DMS53 (cell line): ENCODE measurements at places on chromosomes 6 and 20.

GRCh38 chr20:32067234-32067821 is 15.3 kb downstream of the HCK start:
- DNase-seq: no peak

- no peak for DNase-seq
Observed at GRCh38 chr6:5217356-5217755, 43.4 kb downstream of the LYRM4 start.

- no peak for DNase-seq
Observed at GRCh38 chr6:87181903-87182302, 26.5 kb downstream of the ZNF292 start.

GRCh38 chr20:58243653-58244410 is 15.4 kb upstream of the ANKRD60 start:
- DNase-seq: no peak

GRCh38 chr6:13507306-13507860 is 20.0 kb upstream of the GFOD1 start:
- DNase-seq: no peak

GRCh38 chr6:120872262-120872578 is 462.1 kb downstream of the TBC1D32 start:
- DNase-seq: no peak

DNA sequence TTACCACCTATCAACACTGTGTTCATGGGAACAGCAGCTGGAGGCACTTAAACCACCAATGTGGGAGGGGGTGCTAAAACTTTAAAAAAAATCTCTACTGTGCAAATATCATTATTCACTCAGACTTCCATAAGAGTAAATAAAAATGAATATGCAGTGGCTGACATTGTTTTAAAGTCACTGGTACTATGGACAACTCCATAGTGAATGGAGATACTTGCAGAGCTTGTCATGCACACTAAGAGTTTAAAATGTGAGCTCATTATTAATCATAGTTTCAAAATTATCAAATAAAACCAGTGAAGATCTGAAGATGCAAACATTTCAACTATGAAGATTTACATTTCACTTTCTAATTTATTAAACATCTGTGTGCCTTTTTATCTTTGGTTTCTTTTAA is 54.4 kb downstream of the RFX6 start:
- no peak for DNase-seq

GRCh38 chr20:7742479-7742878 is 197.8 kb downstream of the HAO1 start:
- DNase-seq: peak; percentile 86

- no peak for DNase-seq
Observed at GRCh38 chr20:20334489-20334888, 33.4 kb upstream of the INSM1 start.

DNA sequence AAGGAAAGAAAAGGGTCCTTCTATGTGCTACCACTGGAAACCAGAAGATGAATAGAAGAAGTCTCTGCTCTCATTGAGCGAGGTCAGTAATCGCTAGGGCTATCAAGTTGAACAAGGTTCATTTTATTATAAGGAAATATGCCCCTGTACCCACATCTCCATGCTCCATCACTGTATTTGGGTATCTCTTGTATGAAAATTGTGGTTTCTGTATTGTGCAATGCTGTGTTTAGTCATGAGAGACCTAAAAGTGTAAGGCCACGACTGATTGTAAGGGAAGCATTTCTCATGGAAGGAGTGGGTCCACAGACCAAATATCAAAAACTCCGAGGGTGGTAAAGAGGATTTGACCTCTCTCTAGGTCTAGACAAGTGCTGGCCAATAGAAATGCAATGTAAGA is 3.6 kb upstream of the HS3ST5 start:
- no peak for DNase-seq

DNA sequence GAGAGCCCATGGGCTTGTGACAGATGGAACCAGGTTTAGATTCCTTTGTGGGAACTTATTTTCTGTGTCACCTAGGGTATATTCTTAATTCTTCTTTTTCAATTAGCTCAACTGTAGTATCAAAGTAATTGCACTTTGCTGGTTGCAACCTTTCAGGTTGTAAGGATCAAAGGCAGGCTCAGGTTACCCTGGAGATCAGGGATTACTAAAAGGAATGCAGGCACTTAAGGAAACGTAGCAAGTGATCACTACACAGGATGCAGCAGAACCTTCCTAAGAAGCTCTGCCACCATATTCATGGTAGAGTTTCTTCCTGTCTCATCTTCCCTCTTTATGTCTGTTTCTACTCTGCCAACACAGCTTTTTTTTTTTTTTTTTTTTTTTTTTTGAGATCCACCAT is 133.2 kb upstream of the JAG1 start:
- DNase-seq: no peak

DNA sequence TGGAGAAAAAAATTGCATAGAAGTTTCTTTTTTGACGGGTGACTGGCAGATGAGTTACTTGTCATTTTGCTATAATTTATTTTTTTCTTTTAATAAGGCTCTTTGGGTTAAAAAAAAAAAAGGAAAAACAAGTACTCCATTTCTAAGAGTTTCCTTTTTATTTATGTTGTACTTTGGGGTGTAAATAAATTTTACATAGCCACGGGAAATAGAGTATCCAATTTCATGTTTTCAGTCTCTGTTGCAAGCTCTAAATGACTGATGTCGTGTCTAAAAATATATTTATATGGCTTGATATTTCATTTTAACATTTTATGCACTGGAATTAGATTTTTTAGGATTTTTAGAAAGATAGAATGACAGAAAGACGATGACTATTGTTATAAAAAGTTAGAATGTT is 3.4 kb downstream of the EYA4 start:
- DNase-seq: no peak

- no peak for DNase-seq
Observed at GRCh38 chr20:61949363-61949713, 116.3 kb downstream of the TAF4 start.

DNA sequence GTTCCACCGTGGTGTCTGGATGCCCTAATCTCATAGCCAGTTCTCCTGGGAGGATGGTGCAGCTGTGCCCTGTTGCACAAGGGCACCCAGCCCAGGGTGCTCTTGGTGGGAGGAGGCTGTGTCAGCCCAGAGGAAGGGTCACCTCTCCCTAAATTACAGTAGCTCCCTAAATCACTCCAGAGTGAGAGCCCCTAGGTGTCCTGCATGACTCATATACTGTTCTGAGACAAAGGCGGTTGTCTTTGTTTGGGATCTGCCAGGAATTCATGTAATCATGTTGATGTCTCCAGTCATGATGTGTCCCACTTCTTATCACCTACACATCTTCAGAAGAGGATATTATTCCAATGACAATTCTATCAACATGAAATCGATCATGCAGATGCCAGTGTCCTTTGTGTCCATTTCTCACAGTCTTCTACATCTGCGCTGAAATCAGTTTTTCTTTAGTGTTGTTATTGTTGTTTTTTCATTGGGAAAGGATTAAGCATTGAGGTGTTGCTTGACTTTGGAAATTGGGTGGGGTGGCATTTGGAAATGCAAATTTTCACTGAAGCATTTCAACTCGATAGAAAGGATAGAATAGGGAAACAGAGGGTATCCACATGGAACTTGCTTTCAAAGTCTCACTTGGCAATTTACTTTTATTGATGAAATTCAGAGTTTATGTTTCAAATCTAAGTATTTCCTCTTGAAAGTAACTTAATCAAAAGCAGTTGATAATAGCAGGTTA is 19.5 kb downstream of the PERP start:
- DNase-seq: peak; percentile 55

DNA sequence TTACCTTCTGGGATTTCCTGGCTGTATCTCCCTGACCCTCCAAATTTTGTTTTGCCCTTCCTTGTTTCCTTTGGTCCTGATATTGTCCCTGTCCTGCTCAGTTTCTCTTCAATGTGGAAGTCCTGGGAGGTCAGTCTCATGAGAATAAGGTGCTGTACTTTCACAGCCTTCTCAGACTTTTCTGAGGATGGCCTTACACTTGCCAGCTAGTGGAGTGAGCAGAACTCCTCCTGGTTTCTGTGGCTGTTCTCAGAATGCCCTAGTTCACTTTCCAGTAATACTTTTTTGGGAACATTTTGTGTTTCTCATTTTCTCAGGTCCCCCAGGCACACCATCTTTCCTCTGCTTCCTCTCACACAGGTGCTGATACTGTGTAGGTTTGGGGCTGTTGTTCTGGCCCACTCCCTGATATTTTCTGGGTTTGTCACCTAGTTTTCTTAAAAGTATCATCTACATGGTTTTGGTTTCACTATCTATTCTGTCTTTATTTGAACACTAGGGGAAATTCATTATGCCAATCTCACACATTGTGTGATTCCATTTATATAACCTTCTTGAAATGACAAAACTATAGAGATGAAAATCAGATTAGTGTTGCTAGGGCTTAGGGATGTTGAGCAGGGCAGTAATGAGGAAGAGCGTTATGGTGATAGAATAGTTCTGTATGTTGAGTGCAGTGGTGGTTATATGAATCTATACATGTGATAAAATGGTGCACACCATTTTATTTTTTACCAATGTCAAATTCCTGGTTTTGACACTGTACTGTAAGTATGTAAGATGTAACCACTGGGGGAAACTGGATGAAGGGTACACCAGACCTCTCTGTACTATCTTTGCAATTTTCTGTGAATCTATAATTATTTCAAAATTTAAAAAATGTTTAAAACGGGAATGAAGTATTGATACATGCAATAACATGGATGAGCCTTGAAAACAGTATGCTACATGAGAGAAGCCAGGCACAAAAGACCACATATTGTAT is 27.2 kb upstream of the BRPF3 start:
- no peak for DNase-seq

DNA sequence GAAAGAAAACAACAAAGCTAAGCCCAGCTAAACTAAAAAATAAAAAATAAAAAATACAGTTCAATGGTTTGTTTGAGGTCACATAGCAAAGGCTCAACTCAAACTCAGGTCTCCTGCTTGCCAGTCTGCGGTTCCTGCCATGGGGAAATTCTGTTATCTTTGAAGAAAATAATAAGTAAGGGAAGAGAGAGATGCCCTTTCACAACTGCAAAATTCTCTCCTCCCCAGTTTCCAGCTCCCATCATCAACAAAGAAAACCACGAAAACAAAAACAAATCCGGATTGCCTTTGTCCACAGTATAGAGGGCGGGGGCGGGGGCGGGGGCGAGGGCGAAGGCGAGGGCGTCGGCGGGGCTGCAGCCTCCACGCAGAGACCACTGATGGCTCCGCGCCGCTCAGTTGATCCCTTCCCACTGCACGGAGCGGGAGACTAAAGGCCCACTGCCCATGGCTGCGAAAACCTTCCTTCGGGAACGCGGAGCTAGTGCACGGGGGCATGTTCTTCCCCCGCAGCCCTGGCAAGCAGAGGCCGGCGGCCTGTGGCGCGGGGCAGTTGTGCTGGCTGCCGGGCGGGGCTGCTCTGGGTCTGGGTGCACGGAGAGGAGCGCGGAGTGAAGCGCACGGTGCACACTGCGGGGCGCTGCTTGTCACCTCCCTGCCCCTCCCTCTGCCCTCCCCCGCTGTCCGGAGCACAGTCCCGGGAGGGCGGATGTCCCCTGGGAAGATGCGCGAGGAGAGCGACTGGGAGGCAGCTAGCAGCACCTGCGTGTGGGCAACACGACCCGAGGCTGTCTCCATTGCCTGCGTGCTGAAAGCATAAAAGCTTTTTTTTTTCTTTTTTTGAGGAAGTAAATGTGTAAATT is 54.1 kb upstream of the TPD52L1 start:
- peak; percentile 86 for DNase-seq

GRCh38 chr20:37327748-37328147 is 18.2 kb upstream of the SRC start:
- DNase-seq: no peak

DNA sequence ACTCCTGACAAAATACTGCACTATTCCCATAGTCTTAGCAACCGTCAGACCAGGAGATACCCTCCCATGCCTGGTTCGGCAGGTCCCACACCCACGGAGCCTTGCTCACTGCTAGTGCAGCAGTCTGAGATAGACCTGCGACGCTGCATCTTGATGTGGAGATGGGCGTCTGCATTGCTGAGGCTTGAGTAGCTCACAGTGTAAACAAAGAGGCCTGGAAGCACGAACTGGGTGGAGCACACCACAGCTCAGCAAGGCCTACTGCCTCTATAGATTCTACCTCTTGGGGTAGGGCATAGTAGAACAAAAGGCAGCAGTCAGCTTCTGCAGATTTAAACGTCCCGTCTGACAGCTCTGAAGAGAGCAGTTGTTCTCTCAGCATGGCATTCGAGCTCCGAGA is 25.4 kb downstream of the TMEM244 start:
- DNase-seq: peak; percentile 1

DNA sequence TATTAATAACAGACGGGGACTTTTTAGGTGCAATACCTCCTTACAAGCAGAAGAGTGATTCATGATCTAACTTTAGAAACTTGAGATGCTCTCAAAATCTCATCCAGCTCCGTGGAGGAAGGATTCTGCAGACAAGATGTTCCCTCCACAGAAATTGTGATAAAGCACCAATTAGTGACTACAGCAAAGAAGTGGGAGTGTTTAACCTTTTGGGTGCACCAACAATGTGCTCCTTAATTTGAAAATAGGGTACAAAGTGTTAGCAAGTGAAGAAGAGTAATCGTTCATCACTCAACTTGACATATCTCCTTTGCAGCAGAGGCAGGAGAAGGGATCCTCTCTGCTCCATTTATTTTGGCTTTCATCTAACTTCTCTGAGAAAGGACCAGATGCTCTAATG is 22.8 kb upstream of the SCP2D1 start:
- no peak for DNase-seq

GRCh38 chr6:65979120-65979519 is 272.1 kb upstream of the EYS start:
- no peak for DNase-seq
